ENCODE measurements at places on chromosomes 11 and 22.
A peak's percentile ranks its signal among the peaks of the same experiment; 100 is the strongest.

DNA sequence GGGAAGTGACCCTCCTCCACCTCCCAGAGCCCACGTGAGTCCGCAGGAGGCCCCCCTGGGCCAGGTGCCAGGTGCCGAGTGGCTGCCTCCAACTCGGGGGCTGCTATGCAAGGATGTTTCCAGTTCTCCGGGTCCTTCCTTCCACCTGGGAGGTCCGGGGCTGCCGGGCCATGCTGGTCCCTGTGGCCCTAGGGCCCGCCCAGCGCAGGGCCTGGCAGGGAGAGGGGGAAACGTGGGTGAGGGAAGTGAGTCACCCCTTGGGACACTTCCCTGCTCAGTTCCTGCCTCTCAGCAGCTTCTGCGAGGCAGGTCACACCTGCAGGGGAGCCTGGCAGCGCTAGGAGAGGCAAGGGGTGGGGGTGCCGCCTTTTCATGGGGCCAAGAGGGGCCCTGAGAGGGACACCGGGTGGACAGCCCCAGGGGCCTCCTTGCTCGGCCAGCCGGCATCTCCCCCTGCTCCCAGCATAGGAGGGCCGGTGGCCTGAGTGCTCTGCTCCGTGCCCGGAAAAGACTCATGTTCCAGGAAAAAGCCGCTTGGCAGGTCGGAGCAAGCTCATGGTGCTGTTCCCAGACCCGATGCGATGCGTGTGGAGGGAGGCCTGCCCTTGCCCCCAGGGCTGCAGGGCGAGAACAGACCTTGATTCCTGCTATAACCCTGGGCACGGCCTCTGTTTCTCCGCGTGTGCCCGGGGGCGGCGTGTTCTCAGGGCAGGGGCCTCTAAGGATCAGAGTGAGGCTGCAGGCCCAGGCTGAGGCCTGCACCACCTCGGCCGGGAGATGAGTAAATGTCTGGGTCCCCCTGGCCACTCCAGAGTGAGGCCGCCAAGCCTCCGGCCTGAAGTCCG, 30.3 kb upstream of the WNT7B start:
- no peak for DNase-seq

- no peak for DNase-seq
Observed at GRCh38 chr22:32518381-32518780, 43.8 kb downstream of the FBXO7 start.

- DNase-seq, result no peak
Observed at GRCh38 chr11:31414338-31414737, 44.7 kb downstream of the DNAJC24 start.

DNA sequence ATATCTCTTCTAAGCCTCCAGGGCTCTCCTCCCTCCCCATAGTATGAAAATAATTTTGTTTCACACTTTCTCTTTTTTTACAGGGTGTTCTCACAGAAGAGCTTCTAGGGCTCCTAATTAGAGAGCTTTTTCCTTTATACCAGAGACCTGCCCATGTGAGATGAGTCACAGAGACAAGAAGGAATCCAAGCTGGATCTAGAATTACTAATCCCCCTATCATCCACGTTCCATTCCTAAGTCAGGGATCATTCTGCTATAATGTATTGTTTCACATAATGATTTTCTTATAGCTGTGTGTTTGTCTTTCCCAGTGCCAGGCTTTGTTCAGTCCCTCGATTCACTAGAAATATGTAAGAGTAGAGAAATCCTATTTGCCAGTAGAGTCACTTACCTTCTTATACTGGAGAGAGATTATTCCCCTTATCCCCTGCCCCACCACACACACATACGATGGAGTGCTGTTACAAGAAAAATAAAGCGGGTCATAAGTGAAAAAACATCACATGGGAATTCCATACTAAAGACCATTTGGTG, 778.3 kb upstream of the LRRC4C start:
- DNase-seq, result no peak

GRCh38 chr11:102109896-102110760, at the start of gene YAP1:
Gene YAP1, plus strand, starts transcription at chr11:102110447. Its CDS starts 402 bp downstream, at chr11:102110849.
- DNase-seq, result peak; percentile 99

- DNase-seq, result no peak
Observed at GRCh38 chr22:38826386-38826785, 17.4 kb downstream of the NPTXR start.

GRCh38 chr22:19143967-19144400, 467 bp downstream of the ESS2 start:
- no peak for DNase-seq

DNA sequence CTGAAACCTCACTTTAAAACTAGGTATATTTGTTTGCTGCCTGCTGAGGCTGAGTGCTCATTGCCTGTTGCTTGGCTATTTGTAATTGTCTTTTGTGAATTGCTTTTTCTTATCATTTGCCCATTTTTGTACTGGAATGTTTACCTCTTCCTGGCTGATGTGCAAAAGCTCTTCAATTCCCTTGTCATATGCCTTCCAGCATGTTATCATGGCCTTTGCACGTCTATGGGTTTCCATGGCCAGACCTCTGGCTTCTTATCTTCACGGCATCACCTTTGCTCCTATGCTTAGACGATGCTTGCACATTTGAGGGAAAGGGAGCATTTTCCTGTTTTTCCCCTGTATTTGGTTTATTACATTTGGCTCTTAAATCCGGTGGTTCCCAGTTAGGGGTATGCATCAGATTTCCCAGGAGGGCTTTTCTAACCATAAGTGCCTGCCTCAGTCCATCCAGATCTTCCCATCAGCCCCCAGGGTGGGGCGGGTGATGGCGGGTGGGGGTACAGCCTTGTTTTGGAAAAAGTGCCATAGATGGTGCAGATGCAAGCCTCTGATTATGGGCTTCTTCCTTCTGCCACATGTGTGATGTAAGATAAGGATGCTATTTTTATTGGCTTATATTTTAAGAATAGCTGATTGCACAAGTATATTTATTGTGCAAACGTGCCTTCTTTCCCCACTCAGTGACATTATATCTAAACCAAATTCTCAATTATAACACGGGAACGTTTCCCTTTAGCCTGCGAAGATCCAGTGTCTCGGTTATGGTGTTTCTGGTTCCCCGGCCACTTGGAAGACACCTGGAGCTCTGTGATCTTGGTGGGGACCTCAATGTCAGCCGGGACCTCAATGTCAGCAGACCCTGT, 70.6 kb upstream of the SEPTIN5 start:
- DNase-seq, result no peak

DNA sequence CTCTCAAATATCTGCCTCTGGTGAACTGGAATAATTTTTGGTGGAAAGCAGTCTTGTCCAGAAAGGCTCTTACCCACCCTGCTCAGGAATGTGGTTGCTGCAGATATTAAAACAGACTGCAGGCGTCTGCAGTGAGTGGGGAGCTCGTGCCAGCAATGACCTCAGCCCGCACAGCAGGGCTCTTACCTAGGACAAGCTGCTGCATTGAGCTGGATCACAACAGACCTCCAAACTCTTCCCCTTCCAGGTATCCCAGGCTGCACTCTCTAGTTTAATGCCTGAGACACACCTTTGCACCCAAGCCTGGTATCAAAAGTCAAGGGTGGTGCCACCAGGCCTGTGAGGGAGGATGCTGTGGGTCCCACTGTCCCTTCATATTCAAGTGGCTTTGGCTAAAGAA, 69.7 kb upstream of the CDON start:
- DNase-seq, result no peak

Measured in muscle of back (tissue), 13 donors.